ENCODE measurements at places on chromosomes 12 and 14.

GRCh38 chr14:62988967-62989366, 56.3 kb downstream of the KCNH5 start:
- DNase-seq = no peak

- DNase-seq = no peak
Measured at GRCh38 chr12:58895053-58895452, 25.3 kb downstream of the LRIG3 start.

GRCh38 chr12:114858388-114859146, 174.6 kb upstream of the TBX3 start:
- DNase-seq = no peak

GRCh38 chr12:32603071-32603470, 76.0 kb upstream of the DNM1L start:
- no peak for DNase-seq

- DNase-seq = no peak
Measured at GRCh38 chr12:6461401-6462233, 8.9 kb downstream of the VAMP1 start.

DNA sequence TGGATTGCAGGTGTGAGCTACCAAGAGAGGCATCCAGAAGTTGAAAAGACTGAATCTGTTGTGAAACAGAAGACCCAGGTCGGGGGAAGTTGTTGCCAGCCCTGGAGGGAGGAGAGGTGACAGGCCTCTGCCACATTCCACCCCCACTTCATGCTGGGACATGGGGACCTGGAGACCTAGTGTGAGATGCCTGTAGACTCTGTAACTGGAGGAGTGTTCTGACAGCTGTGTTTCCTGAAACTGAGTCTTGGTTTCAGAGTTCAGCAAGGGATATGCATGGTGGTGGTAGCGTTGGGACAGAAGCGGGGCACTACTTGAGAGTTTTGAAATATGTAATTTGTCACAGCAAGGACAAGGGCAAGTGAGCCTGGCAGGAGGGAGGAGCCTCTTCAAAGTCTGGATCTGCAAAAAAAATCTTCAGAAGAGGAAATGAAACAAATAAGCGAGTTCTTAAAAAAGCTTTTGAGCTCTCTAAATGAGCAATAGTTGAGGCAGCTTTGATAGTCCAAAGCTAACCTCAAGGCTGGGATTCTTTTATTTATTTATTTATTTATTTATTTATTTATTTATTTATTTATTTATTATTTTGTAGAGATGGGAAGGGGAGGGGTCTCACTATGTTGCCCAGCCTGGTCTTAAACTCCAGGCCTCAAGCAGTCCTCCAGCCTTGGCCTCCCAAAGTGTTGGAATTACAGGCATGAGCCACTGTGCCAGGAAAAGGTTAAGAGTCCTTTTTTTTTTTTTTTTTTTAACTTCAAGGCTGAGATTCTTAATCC, 58.9 kb upstream of the EEA1 start:
- DNase-seq = no peak

DNA sequence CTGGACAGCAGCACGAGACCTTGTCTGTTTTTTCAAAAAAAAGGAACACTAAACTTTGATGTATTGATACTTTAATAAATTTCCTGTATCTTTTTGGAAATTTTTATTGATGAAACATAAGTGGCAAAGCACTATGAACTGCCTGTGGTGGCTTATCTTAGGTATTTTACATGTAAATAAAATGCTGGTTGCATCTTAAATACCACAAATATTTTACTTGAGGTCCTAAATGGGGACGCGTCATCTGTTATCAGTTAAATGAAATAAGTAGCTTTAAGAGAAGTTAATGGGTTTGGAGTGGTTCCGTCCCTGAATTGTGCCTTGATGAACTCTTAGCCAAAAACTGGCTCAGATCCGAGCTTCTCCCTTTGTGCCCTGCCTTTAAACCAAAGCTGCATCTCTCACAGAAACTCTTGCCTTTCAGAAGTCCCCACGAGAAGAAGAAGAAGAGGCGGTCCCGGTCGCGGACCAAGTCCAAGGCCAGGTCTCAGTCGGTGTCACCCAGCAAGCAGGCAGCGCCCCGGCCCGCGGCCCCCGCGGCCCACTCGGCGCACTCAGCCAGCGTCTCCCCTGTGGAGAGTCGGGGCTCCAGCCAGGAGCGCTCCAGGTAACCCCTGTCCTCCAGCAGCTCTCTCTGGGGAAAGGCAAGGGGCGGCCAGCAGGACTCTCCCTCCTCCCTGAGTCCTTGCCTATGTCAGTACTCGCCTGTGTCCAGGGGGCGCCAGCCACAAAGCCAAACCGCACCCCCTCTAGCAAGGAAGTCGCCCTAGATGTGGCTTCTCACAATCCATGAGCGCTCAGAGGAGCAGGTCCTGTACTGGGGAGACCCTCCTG, 31.2 kb upstream of the MMP17 start:
- DNase-seq = no peak

GRCh38 chr12:127761880-127762279, 505.1 kb upstream of the TMEM132C start:
- no peak for DNase-seq

GRCh38 chr14:102901633-102902032, 20.8 kb upstream of the AMN start:
- DNase-seq = no peak

DNA sequence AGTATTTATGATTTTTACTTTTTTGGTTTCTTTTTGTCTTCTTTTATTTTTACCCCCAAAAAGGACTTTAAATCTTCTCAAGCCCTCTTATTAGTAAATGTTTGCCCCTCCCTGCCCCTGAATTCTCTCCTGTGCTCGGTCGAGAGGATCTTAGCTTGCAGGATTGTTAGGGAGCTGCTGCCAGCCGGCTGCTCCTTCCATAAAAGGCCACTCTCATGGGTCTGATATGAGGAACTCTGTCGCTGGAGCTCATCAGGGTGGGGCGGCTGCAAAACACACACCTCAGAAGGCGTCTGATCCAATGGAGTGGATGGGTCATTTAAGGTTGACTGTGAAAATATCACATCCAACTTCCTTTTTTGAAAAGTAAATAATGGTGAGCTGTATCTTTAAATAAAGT, 8.5 kb downstream of the LTBR start:
- peak; percentile 4 for DNase-seq

DNA sequence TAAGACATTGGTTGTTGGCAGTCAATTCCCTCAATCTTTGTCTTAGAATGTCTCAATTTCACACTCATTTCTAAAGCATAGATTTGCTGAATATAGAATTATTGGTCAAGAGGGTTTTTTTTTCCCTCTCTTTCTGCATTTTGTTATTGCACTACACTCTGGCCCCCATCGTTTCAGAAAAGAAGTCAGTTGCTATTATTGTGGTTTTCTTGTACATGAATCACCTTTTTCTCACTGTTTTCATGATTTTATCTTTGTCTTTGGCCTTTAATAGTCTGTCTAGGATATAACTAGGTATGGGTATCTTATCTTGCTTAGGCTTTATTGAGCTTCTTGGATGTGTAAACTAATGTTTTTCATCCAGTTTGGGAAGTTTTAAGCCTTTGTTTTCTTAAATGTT, 194.3 kb upstream of the DAAM1 start:
- no peak for DNase-seq

- DNase-seq = no peak
Measured at GRCh38 chr14:99809859-99810558, 16.8 kb downstream of the EML1 start.

- no peak for DNase-seq
Measured at GRCh38 chr12:13069380-13069779, 25.2 kb downstream of the FAM234B start.

DNA sequence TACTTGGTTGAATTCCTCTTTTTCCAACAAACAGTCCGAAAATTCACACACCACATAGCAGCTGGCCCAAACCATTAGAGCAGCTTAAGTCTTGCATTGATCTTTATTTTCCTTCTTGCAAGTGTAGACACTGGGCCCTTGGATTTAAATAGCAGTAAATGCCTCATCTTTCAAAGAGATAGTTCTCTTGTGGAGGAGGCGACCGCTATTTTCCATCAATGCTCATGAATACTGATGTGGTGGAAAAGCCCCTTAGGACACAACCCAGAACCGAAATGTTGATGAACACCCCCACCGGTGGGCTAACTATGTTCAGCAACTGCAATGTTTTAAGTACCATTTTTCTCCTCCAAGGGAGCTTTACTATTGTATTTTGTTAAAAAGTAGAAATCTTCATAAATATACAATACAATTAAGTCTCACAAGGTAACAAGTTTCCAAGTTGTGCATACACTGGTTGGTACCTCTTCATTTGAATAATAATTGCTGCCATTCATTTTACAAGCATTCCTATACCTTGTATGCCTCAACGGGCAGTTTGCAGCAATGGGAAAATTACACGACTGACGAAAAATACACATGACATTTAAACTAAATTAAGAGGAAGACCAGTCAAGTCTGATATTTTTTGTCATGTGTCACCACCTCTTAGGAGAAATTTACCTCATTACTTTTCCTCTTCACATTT, 18.0 kb downstream of the NIN start:
- no peak for DNase-seq

DNA sequence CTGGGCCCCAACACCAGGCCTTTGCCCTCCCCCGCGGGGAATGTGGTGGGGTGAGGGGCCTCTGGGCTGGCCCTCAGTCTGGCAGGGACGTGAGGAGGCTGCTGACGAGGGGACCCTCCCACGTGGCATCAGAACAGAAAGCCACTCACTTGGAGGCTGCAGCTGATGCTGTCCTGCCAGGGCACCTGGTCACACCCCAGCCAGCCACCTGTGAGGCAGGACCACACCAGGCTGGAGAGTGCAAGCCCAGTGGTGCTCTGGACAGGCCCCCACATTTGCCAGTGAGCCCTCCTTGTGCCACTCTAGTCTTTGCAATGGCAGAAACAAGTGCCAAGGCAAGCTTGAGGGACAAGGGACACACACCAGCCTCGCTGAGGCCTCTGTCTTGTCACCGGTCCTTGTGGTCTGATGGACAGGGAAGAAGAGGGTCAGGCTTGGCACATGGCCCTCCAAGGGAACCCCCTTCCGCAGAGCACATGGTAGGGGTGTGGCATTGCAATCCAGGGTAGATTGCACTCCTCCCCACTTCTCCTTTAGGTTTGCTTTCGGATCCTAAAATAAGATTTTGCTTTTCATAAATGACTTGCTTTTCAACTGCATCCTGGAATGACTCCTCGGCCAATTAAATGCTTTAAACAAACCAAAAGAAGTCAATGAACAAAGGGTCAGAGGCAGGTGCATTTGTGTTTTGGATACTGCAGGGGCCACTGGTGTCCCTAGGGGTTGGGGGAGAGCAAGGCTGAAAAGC, 53.7 kb downstream of the CCDC88C start:
- DNase-seq = no peak

DNA sequence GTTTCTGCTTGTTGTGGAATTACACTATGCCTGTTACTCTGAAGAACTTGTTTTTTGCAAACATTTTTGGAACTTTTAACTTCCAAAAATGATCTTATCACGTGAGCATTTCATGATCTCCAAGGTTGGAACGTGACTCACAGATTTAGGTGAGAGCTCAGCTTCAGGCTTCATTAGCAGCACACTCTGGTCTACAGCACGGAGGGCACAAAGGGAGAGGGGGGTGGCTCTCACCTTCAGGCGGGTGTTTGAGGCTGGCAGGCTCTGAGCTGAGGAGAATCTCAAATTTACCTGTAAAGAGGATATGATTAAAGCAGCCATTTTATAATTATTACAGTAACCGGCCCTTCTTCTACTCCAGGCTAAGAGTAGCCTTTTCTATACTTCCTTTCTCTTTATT, 45.3 kb upstream of the PZP start:
- DNase-seq = no peak

DNA sequence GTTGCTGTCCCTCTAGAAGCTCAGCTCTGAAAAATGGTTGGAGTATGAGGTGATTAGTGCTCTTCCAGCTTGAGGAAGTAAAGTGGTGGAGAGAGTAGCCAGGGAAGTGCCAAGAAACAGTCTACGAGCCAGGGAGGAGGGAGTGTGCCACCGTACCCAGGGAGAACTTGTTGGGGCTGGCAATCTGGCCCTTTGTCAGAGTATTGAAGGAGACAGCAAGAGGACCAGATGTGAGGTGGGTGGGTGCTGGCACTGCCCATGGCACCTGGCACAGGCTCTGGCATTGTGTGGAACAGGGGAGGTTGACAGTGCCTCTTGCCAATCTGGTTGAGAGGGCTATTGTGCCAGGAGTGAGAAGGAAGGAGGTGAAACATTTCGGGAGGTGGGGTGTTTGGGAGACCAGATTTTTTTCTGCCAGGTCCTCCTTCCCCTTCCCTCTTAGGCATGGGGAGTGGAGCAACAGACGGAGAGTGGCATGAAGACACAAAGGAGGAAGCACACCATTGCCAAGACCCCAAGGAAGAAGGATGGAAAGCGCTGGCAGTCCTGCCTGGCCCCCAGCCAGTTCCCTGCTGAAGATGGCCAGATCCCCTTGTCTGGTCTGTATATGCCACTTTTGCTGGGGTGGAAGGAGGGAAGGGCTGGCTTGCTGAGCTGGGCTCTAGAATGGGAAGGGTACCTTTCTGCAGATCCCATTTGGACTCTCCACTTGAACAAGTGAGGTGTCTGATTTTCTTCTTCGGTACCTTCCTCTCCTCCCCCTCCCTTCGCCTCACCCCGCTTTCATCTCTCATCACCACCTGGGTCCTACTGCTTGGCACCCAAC, 37.5 kb downstream of the ZFHX2 start:
- no peak for DNase-seq

DNA sequence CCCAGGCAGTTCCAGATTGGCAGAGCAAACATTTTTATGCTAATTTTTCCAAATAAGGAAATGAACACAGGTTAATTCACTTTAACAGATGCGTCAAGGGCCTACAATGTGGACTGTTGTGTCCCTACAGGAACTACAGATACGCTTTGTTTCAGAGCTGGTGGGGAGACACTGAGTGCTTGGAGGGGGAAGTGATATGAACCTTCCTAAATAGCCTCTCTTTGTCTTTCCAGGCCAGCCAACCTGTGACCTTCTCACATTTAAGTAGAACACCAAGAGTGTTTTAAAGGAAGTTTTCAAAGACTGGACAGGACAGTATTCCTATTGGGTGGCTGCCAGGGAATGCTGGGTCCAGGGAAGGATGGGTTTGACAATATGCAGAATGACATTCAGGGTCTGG, 141.3 kb downstream of the ZNF664 start:
- no peak for DNase-seq

DNA sequence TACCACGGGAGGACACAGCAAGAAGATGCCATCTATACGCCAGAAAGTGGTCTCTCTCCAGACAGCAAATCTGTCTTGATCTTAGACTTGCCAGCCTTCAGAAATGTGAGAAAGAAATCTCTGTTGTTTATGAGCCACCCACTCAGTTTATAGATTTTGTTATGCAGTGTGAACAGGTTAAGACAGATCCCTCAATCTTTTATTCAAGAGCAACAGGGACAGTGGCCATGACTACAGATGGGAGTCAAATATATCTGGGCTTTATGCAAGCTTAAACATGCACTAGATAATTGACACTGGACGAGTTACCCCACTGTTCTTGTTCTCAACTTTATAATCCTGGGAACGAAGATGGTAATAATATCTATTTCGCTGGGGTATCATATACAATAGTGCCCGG, 288.7 kb downstream of the RPAP3 start:
- DNase-seq = no peak

- DNase-seq = no peak
Measured at GRCh38 chr14:102318781-102319276, 717 bp upstream of the ZNF839 start.

- no peak for DNase-seq
Measured at GRCh38 chr14:91398707-91399106, 18.9 kb downstream of the CCDC88C start.

- no peak for DNase-seq
Measured at GRCh38 chr12:54561164-54561563, 11.8 kb downstream of the PDE1B start.

- no peak for DNase-seq
Measured at GRCh38 chr12:116529048-116529447, 30.1 kb upstream of the MAP1LC3B2 start.
